ENCODE measurements at places on chromosomes 11 and 22.
A peak's percentile ranks its signal among the peaks of the same experiment; 100 is the strongest.

GRCh38 chr11:90639461-90639993, 416.7 kb upstream of the CHORDC1 start:
- DNase-seq: no peak

GRCh38 chr22:45172881-45173585, 9.3 kb downstream of the NUP50 start:
- DNase-seq: peak; percentile 62

DNA sequence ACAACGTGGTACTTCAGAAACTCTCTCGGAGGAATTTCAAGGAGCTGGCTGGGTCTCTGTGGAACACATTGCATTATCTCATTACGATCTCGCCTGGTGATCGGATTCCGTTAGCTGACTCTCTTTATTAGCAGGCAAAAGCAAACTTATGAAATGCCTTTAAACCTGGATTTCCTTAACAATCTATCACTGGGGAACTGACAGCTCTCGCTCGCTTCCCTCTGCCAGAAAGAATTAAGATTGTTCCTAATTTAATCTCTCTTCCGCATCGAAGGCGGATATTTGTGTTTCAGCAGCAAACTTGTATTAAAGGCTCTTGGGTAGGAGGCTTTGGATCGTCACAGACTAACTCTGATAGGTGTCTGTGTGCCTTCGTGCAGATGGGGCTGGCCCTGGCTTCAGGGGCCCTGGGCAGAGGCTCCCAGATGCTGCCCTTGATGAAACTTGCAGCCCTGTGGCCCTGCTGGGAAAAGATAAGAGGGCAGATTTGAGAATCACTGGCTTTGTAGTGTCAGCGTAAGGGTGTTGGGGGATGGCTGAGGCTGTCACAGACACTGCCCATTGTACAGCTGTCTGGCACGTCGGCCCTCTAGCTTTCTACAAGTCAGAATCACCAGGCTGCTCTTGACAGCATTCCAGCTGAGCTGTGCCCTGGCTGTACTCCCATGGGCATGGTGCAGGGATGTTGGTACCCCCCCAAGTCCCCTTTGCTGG, 162.2 kb upstream of the NECTIN1 start:
- DNase-seq: no peak

- no peak for DNase-seq
Measured at GRCh38 chr11:85749287-85749834, 61.6 kb downstream of the SYTL2 start.

DNA sequence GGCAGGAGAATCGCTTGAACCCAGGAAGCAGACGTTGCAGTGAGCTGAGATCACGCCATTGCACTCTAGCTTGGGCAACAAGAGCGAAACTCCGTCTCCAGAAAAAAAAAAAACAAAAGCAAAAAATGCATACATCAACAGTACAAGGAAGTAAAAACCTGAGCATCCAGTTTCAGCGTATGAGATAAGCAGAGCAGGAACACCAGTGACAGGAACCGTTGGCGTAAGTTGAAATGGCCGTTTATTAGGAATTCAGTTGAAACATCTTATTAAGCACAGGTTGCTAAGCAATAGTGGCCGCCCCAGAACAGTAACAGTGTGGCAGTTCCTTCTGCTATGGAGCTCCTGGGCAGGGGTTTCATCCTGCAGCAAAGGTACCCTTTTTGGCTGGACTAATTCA, 4.0 kb upstream of the L3MBTL2 start:
- DNase-seq: peak; percentile 63

- DNase-seq: no peak
Measured at GRCh38 chr11:90468923-90469322, 246.1 kb upstream of the CHORDC1 start.

DNA sequence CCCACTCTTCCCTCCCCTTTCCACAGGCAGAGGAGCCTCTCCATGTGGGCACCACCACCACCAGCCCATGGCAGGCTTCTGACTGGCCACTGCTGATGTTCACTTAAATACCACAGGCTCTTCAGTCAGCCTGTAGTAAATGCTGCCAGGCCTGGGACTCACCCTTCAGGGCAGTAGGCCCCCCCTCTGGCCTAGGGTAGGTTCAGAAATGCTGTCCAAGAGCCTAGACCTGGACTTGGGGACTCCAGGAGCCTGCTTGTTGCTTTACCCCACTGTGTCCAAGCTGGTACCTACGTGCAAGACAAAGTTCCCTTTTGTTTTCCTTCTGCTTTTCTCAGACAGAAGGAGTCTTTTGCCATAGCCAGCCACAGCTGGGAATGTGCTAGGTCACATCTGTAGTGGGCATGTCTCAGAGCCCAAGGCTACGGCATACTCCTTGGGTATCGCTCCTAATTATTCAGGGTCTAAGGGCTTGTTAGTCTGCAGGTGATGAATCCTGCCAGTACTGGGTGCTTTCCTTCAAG, 38.6 kb downstream of the TMEM135 start:
- no peak for DNase-seq

GRCh38 chr11:106904826-106905225, 113.5 kb downstream of the GUCY1A2 start:
- DNase-seq: no peak

DNA sequence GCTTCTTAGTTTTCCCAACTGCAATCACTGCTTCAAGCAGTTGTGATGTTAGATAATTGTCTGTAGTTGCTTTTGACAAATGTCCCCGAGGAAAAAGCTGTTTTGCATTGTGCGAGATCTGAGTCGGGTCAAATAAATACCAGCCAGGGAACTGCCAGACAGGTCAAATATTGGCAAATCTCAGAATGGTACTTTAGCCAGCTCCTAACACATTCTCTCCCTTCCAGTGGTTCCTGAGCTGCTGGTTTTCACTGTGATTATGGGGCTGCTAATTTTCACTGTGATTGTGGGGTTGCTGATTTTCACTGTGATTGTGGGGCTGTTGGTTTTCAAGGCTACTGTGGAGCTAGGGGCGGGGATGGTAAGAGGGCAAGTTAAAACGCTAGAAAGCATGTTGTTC, 14.3 kb downstream of the RASSF10 start:
- DNase-seq: no peak

GRCh38 chr11:100512475-100512874, 174.6 kb upstream of the ARHGAP42 start:
- DNase-seq: no peak

- DNase-seq: no peak
Measured at GRCh38 chr11:112016088-112016764, 9.0 kb upstream of the DLAT start.

DNA sequence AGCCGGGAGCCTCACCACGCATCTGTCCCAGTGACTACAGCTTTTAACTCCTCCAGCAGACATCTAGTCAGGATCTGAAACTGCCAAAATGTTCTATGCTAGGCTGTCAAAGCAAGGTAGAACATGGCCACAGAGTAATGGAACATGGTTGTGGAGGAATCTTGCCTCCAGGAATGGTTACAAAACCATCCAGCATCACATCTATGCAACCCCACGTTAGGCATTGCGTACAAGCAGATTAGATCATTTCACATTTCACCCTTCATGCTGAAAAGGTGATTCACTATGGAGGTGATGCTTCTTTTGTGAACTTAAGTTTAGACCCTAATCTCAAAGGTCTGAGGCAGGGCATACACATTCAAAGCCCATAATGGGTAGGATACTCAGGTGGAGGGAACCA, 103.0 kb downstream of the PARVA start:
- DNase-seq: no peak

GRCh38 chr11:109039611-109040010, 374.7 kb downstream of the DDX10 start:
- no peak for DNase-seq

GRCh38 chr11:77096591-77097019, 6.0 kb upstream of the OMP start:
- no peak for DNase-seq

GRCh38 chr11:76086743-76087635, 119.3 kb downstream of the WNT11 start:
- no peak for DNase-seq

GRCh38 chr22:37747080-37747714, 50.3 kb downstream of the TRIOBP start:
- no peak for DNase-seq

GRCh38 chr11:63459586-63459985, 31.4 kb downstream of the PLAAT5 start:
- no peak for DNase-seq

- DNase-seq: no peak
Measured at GRCh38 chr11:7689239-7689638, 15.9 kb upstream of the CYB5R2 start.

DNA sequence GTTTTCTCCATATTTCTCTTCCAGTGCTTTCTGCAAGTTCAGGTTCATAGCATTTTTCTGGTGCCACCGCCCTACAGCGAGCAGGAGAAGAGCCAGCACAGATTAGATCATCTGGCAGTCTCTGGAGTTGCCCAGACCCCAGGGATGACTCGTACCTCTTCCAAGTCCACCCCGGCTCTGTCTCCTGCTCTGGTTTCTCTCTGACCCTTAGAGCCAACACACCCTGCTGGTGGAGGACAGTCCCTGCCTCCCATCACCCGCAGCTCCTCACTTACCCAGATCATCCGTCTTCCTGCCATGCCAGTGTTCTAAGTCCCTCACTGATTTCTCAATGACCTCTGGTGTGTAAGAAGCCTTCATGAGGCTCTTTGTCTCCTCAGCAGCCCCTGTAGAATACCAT, 28.0 kb downstream of the TST start:
- no peak for DNase-seq

GRCh38 chr11:26753723-26754504, 32.1 kb upstream of the SLC5A12 start:
- DNase-seq: peak; percentile 31

- DNase-seq: peak; percentile 73
Measured at GRCh38 chr11:131867457-131868257, 497.2 kb downstream of the NTM start.

GRCh38 chr11:13355191-13355590, 77.6 kb downstream of the BMAL1 start:
- no peak for DNase-seq

DNA sequence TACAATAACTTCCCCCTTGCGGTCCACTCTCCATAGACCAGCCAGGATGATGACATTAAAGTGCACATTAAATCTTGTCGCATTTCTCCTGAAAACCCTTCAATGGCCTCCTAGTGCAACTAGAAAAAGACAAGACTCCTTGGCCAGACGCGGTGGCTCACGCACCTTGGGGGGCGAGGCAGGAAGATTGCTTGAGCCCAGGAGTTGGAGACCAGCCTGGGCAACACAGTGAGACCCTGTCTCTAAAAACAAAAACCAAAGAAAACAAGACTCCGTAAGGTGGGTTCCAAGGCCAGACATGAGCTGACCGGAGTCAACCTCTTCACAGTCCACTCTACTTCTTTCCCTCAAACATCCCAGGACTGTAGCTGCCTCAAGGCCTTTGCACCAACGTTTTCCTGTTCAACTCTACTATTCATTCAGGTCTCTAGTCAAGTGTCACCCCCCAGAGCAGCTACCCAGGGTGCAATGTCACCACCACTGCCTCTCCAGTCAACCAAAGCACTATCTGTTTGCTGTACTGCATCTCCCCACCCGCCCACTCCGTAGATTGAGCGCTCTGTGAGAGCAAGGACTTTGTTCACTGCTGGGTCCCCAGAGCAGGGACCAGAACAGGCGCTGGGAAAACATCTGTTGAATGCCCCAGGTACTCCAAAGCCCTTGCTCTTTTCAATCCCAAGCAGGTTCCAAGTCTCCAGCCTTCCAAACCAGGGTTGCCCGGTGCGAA, 739 bp downstream of the ZMAT5 start:
- peak; percentile 65 for DNase-seq

GRCh38 chr22:22201185-22201929, 43.2 kb upstream of the VPREB1 start:
- DNase-seq: peak; percentile 78

DNA sequence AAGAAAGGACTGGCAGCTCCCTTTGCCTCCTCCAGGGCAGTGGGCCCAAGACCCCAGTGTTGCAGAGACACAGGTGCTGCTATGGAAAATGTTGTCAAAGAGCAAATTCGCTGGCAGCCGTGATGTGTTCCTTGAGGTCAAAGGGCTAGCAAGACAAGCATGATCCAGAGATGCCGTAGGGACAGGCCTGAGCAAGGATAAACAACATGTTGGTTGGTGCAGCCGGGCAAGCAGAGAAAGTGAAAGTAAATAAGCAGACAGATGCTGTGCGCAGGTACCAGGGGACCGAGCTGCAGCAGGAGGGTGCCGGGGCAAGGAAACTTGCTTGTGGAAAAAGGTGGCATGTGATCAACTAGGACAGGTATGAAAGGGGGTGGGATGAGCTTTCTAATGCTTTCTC, 125.5 kb upstream of the NECTIN1 start:
- DNase-seq: no peak

DNA sequence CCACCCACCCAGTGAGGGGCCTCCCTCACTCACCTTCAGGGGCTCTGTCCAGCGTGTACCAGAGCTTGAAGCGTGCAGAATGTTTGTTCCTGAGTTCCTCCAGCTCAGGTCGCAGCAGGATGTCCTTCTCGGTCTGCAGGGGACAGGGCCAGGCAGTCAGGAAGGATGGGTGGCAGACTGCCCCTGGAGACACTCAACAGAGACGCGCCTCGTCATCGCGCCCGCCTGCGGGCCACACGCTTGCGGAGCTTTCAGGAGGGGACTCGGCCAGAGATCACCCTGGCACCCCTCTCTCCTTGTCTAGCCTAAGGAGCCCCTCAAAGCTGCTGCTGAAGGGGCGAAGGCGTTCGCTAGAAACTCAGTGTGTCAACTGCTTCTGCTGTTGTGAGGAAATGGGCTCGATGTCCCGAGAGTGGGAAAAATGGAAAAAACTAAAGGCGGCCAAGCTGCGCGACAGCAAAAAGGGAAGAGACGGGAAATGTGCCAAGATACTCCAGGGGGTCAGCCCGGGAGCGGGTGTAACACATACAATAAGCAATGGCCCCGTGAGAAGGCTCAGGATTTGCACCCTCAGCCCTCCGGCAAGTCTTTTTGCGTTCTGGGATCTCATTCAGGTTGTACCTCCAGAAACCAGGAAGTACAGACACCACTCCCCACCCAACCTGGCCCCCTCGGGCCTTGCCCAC, 9.2 kb upstream of the POLDIP3 start:
- no peak for DNase-seq

DNA sequence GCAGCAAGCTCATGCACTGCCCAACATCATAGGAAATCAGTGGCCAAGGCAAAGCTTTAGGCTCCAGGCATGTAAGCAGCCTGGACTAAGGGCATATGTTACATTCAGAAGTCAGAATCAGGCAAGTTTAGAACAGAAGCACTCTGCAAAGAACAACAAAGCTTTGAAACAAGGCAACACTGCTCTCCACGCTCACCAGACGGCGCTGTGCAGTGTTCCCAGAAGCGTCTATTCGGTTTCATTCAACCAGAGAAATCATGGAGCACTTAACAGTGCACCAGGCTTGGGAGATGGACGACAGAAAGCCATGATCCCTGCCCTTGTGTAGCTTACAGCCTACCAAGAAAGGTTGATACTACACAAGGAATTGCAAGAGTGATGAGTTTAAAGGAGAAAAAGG, 555.8 kb downstream of the BUD13 start:
- peak; percentile 20 for DNase-seq

- DNase-seq: no peak
Measured at GRCh38 chr11:56855217-56855616, 106.7 kb upstream of the OR9G4 start.

- DNase-seq: no peak
Measured at GRCh38 chr11:97279341-97279740, 889.5 kb downstream of the JRKL start.

All from common myeloid progenitor, CD34-positive (primary cell).